Stimulated activated CD8-positive, alpha-beta memory T cell treated with anti-CD3 and anti-CD28 coated beads, Interleukin-15, amount 100 ng/mL, for 24 hours (primary cell): ENCODE measurements at places on chromosomes 2 and 18.

DNA sequence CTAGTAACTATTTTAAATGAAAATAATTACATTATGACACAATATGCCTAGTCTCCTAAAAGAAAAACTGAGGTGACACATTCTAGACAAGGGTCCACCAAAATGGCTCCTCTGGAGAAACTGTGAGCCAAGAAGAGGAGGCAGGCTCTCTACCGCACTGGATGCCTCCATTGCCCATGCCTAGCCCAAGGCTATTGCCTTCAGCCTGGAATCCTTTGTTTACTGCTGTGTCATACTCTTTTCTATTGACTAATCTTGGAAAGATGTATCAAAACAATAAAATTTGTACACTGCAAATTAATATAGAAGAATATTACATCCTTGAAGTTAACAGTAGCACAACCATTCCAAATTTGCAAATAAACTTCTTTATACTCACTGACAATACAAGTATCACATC lies 167.1 kb downstream of the RAB3GAP1 start:
- DNase-seq: no peak

DNA sequence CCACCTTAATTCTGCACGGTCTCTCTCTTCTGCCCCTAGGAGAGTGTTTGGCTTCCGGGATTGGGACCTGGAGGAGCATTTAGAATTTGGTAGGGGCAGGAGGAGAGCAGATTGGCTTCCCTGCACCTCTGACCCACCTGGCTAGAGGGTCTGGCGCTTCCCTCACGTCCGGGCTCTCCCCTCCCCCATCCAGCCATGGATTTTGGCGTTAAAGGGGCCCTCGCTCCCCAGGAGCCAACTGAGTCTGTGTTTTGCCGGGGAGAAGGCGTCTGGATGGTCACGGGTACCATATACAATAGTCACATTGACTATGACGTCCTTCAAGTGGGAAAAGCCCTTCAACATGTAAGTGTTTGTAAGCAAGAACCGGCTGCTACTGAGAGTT lies 6.6 kb downstream of the HOXD3 start:
- DNase-seq: no peak

DNA sequence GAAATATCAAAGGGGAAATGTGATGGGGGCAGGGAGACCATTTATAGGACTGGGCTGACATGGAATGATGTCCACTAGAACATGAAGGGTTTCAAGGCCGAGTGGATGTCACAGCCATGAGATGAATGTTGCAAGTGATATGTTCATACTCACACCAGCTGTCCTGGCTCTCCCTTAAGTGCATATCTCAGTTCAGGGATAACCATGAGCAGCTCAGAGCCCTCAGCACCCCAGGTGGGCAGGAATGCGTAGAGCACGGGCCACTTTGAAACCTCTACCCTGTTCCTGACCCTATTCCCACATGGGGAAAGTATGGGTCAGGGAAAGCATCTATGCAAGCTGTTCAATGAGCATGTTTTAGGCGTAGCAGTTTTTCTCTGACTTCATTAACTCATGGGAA lies 12.4 kb upstream of the EML4 start:
- DNase-seq: no peak

DNA sequence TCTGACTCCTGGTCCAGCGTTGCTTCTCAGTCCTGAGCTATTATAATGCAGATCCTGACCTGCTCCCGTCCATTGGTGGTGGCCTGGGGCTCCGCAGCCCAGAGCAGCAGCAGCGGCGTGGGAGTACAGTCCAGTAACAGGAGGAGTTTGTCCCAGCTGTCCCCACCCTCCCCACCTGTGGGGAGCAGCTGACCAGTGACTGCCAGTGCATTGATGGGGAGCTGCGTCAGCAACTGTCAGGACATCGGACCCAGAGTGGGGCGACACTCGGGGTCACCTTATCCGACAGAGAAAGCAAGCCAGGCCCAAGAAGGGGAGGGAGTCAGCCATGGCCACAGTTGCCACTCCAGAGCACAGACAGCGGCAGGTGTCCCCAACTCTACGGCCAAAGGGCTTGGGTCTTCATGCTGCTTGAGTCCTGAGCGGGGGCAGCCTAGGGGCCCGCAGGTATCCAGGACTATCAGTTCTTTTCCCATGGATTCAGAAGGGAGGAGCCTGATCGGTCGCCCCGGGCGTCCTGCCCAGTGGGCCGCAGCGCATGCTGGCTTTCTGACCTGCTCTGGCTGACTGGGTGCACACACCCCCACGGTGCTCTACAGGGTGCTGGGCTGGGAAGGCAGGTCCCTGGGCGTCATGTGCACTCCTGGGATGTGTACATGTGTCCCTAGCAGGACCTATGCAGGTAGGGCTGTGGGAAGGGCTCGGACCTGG lies 29.7 kb downstream of the DNMT3A start:
- DNase-seq: no peak

GRCh38 chr2:63721082-63721424 lies 120.6 kb upstream of the UGP2 start:
- DNase-seq: no peak

- no peak for DNase-seq
Observed at GRCh38 chr18:7032537-7032936, 85.1 kb downstream of the LAMA1 start.

GRCh38 chr18:11322006-11322405 lies 172.6 kb upstream of the PIEZO2 start:
- DNase-seq: no peak

GRCh38 chr2:54655046-54655809 lies 68.2 kb upstream of the EML6 start:
- DNase-seq: no peak

GRCh38 chr2:235514627-235515363 lies 21.0 kb downstream of the AGAP1 start:
- DNase-seq: no peak

GRCh38 chr2:43135583-43135982 lies 90.8 kb downstream of the ZFP36L2 start:
- DNase-seq: no peak

GRCh38 chr2:237929979-237930378 lies 36.8 kb upstream of the UBE2F start:
- DNase-seq: no peak

DNA sequence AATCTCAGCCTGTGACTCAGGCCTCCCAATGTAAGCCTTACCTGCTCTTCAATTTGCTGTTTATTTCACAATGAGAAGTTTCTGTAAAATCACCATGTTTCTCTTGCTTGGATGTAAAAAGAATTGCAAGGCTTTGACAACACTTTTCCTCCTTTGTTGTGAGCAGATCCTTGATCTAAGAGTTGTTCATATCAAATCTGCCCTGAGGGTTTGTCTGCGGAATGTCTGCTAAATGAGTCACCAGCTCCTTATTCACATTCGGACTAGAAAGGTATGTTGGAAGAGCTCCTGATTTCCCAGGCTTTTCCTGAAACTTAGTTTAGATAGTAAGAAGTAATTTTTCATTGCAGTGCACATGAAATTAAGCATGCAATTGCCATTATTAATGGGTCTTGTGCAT lies 268.2 kb upstream of the TCF4 start:
- DNase-seq: no peak

DNA sequence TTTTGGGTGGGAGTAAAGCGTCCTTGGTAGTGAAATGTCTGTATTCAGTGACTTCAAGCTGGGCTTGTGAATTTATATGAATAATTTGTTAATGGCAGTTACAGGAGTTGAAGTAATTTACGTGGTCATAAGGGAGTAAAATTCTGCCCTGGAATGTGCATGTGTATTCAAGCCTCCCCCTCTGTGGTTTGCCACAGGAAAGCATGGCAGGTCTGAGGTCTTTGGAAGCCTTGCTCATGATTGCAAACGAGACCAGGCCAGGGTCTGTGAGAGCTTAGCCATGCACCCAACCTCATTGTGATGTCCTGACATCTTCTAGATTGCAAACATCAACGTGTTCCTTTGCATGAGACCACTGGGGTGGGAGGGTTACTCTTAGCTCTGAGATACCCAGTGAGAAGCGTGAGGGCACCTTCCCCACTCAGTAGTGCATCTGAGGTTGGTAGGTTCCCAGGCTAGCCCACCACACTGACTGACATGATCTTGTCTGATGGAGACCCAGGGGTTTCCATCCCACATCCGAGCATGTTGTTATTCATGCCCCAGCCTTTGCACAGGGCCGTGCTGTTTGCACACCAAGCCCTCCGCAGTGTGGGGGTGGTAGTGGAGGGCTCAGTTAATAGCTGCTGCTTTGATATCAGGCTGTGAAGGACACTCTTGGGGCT lies 216.5 kb downstream of the KLHL29 start:
- no peak for DNase-seq
